ENCODE measurements at places on chromosomes 13 and 19.

GRCh38 chr13:66430269-66430668, 799.9 kb downstream of the PCDH9 start:
- DNase-seq: no peak

GRCh38 chr19:55305491-55305890, 19.6 kb downstream of the TMEM150B start:
- DNase-seq: peak; percentile 44

DNA sequence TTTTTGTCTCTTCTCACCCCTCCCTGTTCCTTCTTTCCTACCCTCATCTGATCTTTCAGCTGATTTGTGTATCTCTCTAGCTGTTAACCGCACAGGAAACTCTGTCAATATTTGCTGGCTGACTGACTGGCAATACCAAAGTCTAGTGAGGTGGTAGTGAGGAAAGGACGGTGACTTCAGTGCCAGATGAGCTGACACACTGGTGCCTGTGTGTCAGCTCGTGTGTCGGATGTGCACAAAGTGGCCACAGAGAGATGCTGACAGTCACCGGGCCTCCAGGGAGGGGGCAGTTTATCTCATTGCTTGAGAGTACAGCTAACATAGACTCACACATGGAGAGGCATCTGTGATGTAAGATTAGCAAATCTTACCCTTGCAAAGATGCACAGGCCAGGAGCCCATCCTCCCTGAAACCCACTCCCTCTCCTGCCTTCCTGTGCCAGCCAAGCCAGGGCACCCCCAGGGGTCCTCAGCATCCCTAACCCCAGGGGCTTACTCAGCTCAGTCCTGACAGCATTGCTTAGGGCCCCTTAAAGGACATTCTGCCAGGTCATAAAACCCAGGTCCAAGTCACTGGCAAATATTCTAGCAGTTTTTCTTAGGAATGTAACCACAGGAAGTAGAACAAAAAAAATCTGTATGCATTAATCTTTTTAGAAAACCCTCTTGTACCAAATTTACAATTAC, 80.2 kb downstream of the SHISA2 start:
- DNase-seq: peak; percentile 55

DNA sequence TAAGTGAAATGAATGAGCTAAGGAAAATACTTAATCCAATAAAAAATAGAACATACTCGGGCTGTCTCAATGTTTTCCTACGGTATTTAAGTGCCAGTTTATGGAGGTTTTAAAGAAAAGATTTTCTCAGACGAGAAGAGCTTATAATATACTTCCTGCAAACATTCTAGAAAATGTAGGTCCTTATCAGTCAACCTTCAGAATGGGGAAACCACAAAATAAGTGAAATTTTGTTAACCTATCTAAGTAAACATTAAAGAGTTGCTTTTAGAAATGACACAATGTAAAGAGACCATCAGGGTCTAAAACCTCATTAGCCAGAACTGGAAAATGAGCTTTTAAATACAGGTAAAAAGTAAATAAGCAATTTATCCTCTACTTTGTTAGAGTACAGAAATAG, 12.1 kb downstream of the MIR17HG start:
- no peak for DNase-seq

GRCh38 chr19:1220976-1221903, 15.7 kb downstream of the STK11 start:
- no peak for DNase-seq

DNA sequence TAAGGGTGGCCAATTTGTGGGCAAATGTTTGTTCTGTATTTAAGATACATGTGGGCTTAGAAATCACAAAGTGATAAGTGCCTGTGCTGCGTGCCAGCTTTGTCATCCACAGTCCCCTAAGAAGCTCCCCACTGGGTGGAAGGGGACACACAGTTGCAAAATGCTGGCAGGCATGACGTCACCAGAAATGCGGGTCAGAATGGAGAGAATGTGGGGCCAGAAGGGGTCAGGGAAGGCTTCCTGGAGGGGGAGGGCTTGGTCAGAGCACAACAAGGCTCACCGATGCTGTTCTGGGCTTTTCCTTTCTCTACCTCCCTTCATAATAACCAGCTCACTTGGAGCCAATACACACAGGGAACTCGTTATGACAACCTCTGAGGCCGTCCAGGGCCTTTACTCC, 207.3 kb downstream of the URI1 start:
- DNase-seq: no peak

- DNase-seq: no peak
Measured at GRCh38 chr19:50430888-50431342, 1.8 kb upstream of the MYBPC2 start.

DNA sequence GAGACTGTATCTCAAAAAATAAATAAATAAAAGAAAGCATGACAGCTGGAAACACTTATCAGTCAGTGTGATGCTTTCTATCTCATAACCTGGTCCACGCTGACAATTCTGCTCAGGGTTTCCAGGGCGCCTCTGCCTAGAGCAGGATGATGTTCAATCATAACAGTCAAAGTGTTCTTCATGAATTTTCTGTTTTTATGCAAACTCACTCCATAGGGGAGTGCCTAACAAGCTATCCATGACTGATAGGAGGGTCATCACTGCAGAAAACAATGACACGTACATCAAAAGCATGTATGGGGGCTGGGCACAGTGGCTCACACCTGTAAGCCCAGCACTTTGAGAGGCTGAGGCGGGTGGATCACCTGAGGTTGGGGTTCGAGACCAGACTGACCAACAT, 41.4 kb upstream of the ZNF83 start:
- no peak for DNase-seq

- DNase-seq: no peak
Measured at GRCh38 chr19:42420055-42420544, 7.1 kb downstream of the LIPE start.

- DNase-seq: no peak
Measured at GRCh38 chr13:23751195-23751594, 138.0 kb downstream of the MIPEP start.

DNA sequence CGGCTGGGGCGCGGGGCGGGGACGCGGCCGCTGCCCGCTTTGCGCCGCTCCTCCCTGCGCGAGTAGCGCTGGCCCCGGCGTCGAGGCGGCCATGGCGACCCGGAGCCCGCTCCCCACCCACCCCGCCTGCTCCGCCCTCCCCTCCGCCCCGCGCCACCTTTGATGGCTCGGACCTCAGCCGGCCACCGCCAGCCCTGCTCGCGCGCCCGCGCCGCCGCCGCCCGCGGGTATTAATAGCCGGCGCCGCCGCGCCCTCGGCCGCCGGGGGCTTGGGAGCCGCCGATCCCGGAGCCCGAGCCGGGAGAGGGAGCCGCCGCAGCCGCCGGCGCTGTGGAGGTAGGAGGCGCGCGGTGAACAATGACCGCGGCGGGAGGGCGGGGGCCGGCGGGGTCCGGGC, 261 bp downstream of the FARP1 start:
- peak; percentile 28 for DNase-seq

DNA sequence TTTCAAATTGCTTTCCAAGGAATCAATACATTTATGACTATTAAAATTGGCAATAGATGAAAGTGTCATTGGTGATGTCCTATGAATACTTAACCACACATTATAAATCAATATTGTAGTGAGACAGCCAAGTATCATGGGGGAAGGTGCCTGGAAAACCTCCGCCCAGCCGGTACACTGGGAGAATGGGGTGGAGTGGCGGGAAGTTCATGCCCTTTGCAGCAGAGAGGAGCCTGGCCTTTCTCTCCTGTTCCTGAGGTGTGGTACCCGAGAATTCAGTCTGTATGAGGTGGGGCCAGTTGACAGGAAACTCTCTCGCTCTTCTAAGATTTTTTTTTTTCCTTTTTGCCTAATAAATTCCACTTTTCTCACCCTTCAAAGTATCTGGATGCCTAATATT, 25.4 kb upstream of the ABCC4 start:
- DNase-seq: no peak

DNA sequence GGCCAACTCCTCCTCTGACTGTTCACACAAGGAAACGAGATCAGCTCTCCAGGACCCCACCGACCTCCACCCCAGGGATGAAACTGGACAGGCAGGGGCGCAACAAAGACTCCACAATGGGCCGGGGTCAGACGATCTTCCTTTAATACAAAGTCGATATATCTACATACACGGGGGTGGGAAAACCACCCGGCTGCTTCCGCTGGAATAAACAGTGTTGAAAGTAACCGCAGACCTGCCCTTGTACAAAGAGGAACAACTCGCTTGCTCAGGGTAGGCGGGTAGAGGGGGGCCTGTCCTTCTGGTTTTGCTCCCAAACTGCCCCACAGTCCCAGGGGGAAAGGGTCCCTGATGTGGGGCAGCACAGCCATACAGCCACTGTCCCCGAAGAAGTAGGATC, 135.2 kb downstream of the PTPRS start:
- no peak for DNase-seq

Measured in NCI-H524 (cell line).